ENCODE measurements at places on chromosomes 16 and 17. TPM values are rescaled to one million over a fixed set of nuclear protein-coding genes. Genes with fewer than 3 reads are reported as not detected.

GRCh38 chr16:27650073-27650701 is 100.2 kb downstream of the KATNIP start:
- DNase-seq: no peak
- H3K36me3 ChIP-seq: no peaks in the 10 kb centered on the region
- 0 out of 2 replicates have a peak, but pooled peaks cover 2% of the 10 kb centered on the region for H3K4me1 ChIP-seq
- H3K27me3 ChIP-seq: no peaks in the 10 kb centered on the region

DNA sequence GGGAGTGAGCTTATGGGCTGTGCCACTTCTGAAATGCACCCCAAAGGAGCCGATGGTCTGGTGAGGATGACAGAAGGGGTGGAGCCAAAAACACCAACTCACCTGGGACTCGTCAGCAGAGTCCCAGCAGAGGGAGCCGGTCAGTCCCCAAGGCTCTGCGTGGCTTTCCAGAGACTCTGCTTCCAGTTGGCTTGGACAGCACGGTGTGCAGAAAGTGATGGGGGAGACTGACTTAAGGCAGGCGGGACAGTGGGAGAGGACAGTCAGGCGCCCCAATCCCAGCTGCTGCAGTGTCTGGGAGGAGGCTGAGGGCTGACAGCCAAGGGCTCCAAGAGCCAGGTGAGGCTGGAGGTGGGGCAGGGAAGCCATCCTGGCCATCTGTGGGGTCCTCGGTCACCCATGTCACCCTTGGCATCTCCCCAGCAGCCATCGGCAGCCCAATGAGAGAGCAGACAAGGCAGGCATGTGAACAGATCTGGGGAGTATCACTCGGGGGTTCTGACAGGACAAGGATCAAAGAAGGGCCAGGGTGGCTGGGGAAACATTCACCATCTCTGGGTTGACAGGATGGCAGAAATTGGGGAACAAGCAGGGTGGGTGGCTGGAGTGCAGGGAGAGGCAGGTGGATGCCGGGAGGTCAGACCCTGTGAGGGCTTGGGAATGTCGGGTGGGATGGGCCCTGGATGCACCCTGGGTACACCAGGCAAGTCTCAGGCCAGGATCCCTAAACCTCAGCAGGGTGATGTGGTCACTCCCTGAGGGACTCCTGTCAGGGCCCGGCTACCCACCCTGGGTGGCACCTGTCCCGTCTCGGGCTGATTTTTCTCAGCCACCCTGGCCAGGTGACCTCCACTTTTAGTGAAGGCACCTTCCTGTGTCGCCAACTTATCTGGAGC is 8.9 kb upstream of the KRTAP17-1 start:
- no peaks in the 10 kb centered on the region for H3K36me3 ChIP-seq
- H3K27me3 ChIP-seq: no peaks in the 10 kb centered on the region
- peak; percentile 61 for DNase-seq

GRCh38 chr17:21199856-21200255 is 14.1 kb downstream of the TMEM11 start:
- peaks cover 20% of the 10 kb centered on the region for H3K36me3 ChIP-seq
- H3K4me3 ChIP-seq: peak overlapping the region; percentile 12
- no peak for DNase-seq
- H3K4me1 ChIP-seq: peaks cover 18% of the 10 kb centered on the region
- no peaks in the 10 kb centered on the region for H3K27me3 ChIP-seq

- H3K36me3 ChIP-seq: no peaks in the 10 kb centered on the region
- no peak overlapping the region for H3K27ac ChIP-seq
- no peaks in the 10 kb centered on the region for H3K27me3 ChIP-seq
- no peak overlapping the region for H3K4me3 ChIP-seq
- DNase-seq: no peak
- H3K4me1 ChIP-seq: no peaks in the 10 kb centered on the region
These were observed 177.1 kb upstream of the MAF start for GRCh38 chr16:79777679-79778078.

NUDT16L1 gene
- total RNA-seq: 34.8 TPM

DNA sequence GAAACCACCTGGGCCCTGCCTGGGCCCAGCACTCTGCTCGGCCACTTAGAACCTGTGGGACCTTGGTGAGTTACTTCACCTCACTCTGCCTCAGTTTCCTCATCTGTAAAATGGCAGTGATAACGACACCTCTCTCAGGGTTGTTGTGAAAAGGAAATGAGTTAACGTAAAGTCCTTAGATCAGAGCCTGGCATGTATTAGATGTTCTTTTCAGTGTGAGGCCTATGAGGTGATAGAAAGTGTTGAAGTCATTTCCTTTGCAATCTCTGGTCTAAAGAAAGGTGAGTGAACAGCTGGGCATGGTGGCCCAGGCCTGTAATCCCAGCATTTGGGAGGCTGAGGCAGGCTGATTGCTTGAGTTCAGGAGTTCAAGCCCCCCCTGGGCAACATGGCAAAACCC is 51.7 kb upstream of the LGALS9 start:
- no peak for DNase-seq
- no peaks in the 10 kb centered on the region for H3K27me3 ChIP-seq
- peaks cover 7% of the 10 kb centered on the region for H3K4me1 ChIP-seq
- no peak overlapping the region for H3K27ac ChIP-seq
- no peak overlapping the region for H3K4me3 ChIP-seq

RAB40C gene
- 17.8 TPM for total RNA-seq

- no peak for DNase-seq
- no peak overlapping the region for H3K4me3 ChIP-seq
- H3K27me3 ChIP-seq: no peaks in the 10 kb centered on the region
- H3K4me1 ChIP-seq: peaks cover 25% of the 10 kb centered on the region
- H3K27ac ChIP-seq: no peak overlapping the region
These were observed 48.1 kb downstream of the MYO18A start for GRCh38 chr17:29131814-29132682.

MGAT5B gene
- total RNA-seq: 8.2 TPM

CDH13 gene
- 2.6 TPM for total RNA-seq

DNA sequence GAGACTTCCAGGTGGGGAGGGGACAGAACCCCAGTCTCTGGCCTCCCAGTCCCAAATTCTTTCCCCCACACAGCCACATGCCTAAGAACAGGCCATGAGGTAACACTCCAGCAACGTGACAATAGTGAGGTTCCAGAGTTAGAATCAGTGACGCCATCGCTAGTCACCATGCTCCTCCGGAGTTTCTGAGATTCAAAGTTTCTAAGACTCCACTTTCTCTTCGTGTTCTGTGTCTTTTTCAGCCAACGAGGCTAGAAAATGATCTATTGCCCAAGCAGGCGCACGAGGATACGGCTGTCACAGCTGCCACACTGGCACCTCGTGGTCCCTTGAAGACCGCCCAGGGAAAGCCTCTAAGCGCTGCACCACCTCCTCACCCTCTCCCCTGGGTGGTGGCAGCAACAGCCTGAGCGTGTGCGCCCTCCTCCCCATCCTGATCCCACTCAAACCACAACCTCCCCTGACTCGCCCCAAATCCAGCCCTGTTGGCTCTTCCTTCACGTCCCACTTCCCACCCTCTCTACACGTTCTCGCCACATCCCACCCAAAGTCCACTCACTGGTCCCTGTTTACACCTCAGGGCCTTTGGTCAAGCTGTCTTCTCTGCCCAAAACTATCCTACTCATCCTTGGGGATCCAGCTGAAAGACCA is 1.0 kb downstream of the MCRIP1 start:
- H3K27ac ChIP-seq: no peak overlapping the region
- peak overlapping the region; percentile 88 for H3K4me3 ChIP-seq
- DNase-seq: no peak
- 0 out of 2 replicates have a peak, but pooled peaks cover 2% of the 10 kb centered on the region for H3K27me3 ChIP-seq
- no peaks in the 10 kb centered on the region for H3K36me3 ChIP-seq
- H3K4me1 ChIP-seq: peaks cover 5% of the 10 kb centered on the region

DNA sequence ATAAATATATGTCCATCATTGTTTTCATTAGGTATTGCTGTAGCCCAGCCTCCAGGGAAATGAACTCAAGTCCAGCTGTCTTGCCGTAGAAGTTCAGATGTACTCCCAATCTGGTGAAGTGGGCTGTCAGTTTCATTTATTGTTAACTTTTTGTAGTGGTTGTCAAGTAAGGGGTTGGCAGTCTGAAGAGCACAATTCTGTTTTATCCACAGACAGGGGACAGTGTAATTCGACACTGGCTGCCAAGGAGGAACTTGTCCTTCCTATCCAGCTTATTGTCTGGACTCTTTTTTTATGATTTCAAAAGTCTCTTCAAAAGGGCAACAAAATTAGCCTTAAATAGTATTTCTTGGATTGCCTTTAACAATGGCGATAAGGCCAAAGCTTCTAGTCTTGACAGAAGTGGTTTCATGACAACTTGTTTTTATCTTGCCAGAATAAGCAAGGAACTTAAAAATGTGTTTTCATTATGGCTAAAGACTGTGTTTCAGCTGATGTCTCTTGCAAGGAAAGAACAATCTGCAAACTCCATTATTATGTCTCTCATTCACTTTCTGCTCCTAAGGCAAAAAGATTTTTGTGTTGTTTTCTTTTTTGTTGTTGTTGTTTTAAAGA is 73.9 kb upstream of the TANC2 start:
- no peaks in the 10 kb centered on the region for H3K27me3 ChIP-seq
- H3K4me1 ChIP-seq: peaks cover 2% of the 10 kb centered on the region
- H3K27ac ChIP-seq: no peak overlapping the region
- no peak for DNase-seq
- H3K4me3 ChIP-seq: no peak overlapping the region

DNA sequence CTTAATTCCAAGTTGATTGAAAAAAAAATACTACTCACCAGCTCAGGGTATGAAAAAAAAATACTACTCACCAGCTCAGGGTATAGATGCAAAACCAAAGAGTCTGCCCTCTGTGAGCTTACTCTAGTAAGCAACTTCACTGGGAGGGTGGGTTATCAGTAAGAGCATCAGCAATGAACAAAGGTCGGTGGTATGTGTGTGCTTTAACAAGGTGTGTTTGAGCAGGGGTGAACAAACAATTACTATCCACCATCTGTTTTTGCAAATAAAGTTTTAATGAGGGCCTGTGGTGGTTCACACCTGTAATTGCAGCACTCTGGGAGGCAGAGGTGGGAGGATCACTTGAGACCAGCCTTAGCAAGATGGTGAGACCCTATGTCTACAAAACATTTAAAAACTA is 20.0 kb downstream of the NUFIP2 start:
- H3K27ac ChIP-seq: peak overlapping the region; percentile 9
- peaks cover 4% of the 10 kb centered on the region for H3K36me3 ChIP-seq
- no peaks in the 10 kb centered on the region for H3K27me3 ChIP-seq
- H3K4me1 ChIP-seq: no peaks in the 10 kb centered on the region

DNA sequence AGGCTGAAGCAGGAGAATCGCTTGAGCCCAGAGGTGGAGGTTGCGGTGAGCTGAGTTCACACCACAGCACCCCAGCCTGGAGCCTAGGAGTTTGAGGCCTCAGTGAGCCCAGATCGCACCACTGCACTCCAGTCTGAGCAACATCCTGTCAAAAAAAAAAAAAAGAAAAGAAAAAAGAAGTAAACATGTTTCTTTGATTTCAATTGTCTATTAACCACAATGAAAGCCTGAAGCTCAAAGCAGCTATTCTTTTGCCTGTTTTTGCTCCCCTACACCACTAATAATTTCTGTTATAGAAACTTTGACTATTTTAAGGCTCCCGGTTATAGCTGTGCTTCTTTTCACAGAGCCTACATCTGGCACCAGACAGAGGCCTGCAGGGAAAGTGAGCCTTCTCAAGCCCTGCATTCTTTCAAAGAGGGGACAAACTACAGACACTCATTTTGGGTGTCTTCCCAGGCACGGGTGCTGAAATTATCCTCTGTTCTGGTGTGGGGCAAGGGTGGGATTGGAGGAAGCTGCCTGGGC is 14.2 kb upstream of the SLC52A1 start:
- no peaks in the 10 kb centered on the region for H3K27me3 ChIP-seq
- H3K27ac ChIP-seq: no peak overlapping the region
- DNase-seq: no peak
- no peaks in the 10 kb centered on the region for H3K36me3 ChIP-seq
- no peak overlapping the region for H3K4me3 ChIP-seq

DNA sequence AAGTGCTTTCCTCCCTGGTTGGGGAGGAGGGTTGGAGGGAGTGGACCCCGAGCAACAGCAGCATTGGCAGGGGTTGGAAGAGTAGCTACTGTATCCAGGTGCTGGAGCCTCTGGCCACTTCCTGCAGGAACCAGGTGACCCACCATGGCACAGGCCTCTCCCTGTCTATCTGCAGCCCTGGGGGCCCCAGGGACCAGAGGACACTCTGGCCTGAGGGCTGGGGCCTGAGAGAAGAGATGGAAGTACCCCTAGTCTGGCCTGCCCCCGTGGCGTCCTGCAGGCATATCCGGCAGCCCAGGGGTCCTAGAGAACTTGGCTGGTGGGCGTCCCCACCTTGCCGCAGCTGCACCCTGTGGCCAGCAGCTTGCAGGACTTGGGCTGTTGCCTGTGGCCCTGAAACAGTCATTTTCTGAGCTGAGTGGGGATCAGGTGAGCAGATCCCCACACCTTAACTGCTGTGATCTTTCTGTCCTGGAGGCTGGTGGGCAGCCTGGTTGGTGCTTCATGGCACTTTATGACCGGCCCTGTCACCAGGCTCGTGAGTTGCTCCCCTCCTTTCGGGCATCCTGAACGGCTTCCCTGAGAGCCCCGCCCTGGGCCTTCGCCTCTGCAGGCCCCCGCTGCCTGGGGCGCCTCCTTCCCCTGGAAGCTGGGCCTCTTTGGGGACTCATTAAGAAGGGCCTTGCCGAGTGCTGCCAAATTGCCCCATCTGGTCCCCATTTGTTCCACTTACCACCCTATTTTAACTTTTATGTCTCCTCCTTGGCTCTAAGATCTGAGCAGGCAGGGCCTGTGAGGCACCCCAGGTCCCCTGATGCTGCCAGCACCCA is 298.6 kb downstream of the SEC14L1 start:
- no peaks in the 10 kb centered on the region for H3K27me3 ChIP-seq
- DNase-seq: no peak
- H3K27ac ChIP-seq: no peak overlapping the region

CACNG3 gene
- total RNA-seq: not detected

LGALS9 gene
- total RNA-seq: 1.7 TPM

DNA sequence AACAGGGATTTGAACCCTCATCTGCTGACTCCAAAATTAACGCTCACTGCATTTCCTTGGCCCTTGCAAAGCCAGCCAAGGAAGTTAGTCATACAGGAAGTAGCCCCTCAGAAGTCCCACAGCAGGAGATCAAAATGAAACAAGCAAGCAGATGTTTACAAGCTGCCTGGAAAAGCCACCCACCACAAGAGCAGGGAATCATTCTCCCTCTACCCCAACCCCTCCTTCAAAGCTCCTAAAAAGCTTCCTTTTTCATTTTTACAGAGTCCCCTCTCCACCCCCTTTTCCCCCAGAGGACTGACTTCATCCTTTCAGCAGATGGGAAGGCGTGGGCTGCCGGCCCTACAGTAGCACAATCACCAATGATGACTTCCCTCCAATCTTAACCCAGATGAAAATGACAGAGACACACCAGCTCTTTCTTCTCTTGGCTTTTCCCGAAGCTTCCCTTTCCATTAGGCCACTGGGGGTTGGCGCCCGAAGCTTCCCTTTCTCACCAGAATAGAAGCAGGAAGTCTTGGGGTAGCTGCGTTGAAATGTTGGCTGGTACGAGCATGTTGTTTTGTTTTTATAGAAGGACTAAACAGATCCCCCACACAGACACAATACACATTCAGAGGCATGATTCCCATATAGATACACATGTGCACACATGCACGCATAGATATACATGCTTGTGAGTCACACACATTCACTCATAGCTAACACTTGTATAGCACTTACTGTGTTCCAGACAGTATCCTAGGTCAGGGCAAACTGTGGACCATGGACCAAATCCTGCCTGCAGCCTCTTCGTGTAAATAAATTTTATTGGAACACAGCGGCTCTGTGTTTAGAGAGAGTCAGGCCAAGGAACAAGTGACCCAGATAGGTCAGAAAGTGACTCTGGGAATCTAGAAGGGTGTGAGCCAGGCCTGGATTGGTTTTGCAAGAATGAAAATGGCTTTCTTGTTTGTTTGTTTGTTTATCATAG is 17.4 kb downstream of the ITPRIPL2 start:
- no peak for DNase-seq
- H3K27ac ChIP-seq: no peak overlapping the region
- H3K4me1 ChIP-seq: peaks cover 5% of the 10 kb centered on the region
- H3K4me3 ChIP-seq: no peak overlapping the region
- H3K27me3 ChIP-seq: no peaks in the 10 kb centered on the region
- H3K36me3 ChIP-seq: no peaks in the 10 kb centered on the region
